ENCODE measurements at places on chromosomes 7 and 10.

DNA sequence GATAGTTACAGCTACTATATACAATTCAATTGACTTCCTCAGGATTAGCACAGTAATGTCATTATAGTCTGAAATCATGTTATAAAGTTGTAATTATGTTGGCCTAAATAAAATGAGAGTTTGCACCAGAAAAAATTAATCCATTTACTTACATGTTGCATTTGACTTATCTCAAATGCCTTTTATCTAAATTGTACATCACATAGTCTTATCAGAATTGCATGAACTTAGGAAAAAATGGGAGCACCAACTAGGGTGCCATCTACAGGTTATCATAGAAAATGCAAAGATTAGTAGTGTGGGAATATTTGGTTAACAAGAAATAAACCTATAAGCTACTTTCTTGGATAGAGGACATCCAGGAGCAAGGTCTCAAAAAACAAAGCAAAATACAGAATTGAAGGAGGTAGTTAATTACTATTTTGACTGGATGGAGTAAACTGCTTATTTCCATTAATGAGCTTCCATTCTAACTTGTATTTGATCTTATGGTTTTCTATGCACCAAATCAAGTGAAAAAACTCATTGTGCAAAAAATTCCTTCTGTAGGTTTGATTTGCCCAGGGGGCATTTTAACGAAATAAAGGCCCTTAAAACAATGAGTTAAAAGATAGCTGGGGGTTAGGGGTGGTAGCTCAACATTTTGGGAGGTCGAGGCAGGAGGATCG is 60.0 kb upstream of the ORC5 start:
- no peak overlapping the region for H3K4me3 ChIP-seq
- H3K27me3 ChIP-seq: no peaks in the 10 kb centered on the region
- no peak overlapping the region for H3K27ac ChIP-seq

DNA sequence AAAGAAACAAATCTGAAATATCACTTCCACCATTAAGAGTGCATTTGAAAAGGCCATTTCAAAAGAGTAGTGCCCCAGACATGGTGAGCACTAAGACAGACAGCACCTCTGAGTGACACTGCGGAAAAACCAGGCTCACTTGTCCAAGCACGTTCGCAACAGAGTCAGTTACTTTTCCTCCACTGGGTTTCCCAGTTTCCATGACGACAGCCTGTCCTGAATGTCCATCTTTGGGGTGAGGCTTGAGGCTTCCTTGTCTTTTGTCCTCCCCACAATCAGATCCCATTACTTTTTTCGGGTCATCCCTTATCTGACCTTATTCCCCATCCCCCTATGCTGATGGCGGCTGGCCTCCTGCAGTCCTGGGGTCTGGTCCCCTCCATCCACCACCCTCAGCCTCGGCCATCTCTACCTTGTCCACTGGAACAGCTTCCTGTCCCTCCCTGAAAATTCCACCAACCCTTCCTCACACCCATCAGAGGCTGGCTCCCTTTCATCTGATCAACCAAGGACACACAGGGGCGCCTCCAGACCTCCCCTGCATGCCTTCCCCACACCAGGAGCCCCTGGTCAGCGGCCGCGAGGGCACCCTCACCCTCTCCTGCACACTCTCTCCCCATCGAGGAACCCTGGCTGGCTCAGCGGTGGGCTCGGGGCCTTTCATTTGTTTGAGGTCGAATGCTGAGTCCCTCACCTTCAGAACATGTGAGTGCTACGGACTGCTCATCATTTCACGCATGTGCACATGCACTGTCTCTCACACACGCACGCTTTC is 363.6 kb downstream of the DNAJB6 start:
- H3K4me1 ChIP-seq: no peaks in the 10 kb centered on the region
- no peaks in the 10 kb centered on the region for H3K36me3 ChIP-seq
- no peak overlapping the region for H3K27ac ChIP-seq
- DNase-seq: no peak
- no peak overlapping the region for H3K4me3 ChIP-seq
- H3K27me3 ChIP-seq: no peaks in the 10 kb centered on the region

DNA sequence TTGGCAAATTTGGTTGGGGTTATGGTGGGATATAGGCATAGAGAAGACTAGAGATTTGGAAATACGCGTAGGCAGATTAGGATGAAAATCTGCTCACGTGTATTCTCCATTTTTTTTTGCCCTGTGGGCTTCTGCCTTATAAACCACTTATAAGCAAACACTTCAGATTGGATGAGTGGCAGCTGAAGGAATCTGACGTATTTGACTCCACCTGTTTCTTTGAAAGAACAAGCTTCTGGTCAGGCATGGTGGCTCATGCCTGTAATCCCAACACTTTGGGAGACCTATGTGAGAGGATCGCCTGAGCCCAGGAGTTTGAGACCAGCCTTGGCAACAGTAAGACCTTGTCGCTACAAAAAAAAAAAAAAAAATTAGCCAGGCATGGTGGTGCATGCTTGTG is 5.1 kb downstream of the STK31 start:
- no peak overlapping the region for H3K27ac ChIP-seq
- no peak overlapping the region for H3K4me3 ChIP-seq
- DNase-seq: peak; percentile 68
- no peaks in the 10 kb centered on the region for H3K36me3 ChIP-seq

DNA sequence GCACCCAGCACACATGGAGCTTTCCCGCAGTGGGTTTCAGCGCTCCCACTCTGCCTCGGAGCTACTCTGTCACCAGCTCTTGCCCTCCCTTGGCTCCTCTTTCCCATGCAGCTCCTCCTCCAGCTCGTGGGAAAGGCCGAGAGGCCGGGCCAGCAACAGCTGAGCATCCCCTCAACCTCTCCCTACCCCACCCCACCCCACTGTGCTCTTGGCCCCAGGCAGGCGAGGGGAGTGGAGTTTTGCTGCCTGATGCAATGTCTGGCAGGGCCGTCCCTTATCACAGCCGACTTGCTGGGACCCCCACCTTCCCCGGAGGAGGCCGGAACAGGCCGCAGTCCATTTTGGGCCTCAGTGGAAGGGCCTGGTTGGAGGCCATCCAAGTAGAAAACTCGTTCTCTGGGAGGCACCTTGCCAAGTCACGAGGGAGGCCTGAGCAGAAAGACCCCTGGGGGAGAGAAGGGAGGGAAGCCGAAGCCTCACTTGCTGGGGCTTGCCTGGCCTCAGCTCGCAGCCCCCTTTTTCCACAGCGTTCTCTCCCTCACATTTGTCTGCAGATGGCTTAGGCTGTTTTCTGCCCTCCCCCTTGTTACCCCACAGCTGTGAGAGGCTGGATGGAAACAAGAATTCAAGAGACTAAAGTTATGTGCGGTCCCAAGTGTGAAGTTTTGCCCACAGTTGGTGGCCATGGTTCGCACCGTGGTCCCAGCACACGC is 35.3 kb downstream of the CHST3 start:
- no peaks in the 10 kb centered on the region for H3K27me3 ChIP-seq
- no peak overlapping the region for H3K4me3 ChIP-seq
- DNase-seq: no peak

DNA sequence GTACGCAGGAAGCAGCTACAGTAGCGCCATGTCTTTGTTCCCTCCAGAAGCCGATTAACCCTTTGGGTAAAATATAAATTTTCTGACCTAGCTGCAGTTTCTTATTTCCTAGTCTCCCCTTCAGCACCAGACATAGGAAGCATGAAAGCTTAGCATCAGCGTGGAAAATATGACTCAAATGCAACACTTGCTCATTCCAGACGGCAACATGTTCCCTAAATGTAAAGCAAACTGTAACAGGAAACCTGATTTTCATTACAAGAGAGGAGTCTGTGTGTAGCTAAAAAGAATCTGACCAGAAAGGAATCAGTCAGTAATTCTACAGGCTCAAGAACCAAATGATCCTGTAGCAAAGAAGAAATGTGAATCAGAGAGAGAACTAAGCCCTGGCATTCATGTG is 219.2 kb downstream of the C7orf25 start:
- no peak for DNase-seq
- no peak overlapping the region for H3K27ac ChIP-seq
- H3K36me3 ChIP-seq: no peaks in the 10 kb centered on the region
- H3K27me3 ChIP-seq: no peaks in the 10 kb centered on the region

DNA sequence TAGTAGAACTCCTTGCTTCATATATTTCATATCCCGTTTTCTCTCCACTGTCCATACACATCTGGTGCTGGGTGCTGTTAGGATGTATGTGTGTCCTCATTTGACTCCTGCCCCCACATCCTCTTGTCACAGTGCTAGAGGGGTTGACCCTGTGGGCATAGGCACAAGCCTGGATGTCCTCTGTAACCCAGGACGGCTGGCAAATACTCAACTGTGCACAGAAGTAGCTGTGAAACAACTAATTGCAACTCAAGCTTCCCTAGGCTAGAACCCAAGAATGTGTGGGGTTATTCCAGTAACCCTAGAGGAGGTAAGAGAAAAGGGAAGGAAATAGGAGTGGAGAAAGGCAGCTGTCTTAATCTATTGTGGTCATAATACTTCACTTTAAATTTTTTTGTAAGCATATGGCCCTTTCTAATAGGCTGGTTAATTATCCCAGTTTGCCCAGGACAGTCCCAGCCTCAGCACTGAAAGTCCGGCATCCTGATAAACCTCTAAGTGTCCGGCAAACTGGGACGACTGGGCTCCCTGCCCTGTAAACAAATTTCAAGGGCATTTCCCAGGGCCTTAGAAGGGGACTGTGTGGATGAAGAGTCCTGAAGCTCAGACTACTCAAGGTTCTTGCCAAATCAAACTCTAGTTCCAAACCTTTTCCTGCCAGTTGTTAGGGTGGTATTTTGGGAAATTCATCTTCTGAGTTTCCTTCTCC is 283.2 kb upstream of the CELF2 start:
- no peak overlapping the region for H3K4me3 ChIP-seq
- no peak for DNase-seq
- no peak overlapping the region for H3K27ac ChIP-seq
- H3K4me1 ChIP-seq: no peaks in the 10 kb centered on the region
- no peaks in the 10 kb centered on the region for H3K27me3 ChIP-seq
- no peaks in the 10 kb centered on the region for H3K36me3 ChIP-seq

DNA sequence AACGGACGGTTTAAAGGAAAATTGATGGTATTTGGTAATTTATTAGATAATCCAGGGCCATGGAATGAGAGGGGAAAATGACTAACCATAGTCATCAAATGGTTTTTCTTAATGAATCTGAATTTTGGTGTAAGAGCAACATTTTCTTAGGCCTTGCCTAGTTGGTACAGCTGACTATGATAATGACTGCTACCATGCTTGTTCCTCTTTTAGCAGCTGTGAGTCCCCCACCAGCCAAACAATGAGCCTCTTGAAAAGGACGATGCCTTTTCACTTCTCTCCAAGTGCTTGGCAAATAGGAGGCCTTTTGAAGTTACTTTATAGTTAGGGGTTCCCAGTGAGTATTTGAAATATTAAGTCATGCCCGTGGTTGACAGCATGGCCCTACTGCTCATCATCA is 53.0 kb downstream of the TRUB1 start:
- no peak overlapping the region for H3K27ac ChIP-seq
- no peaks in the 10 kb centered on the region for H3K4me1 ChIP-seq
- no peak for DNase-seq
- H3K4me3 ChIP-seq: no peak overlapping the region
- no peaks in the 10 kb centered on the region for H3K36me3 ChIP-seq
- no peaks in the 10 kb centered on the region for H3K27me3 ChIP-seq

- H3K27me3 ChIP-seq: no peaks in the 10 kb centered on the region
- no peaks in the 10 kb centered on the region for H3K4me1 ChIP-seq
- no peaks in the 10 kb centered on the region for H3K36me3 ChIP-seq
- no peak overlapping the region for H3K27ac ChIP-seq
Measured at GRCh38 chr10:63318491-63318890, 147.3 kb downstream of the JMJD1C start.

DNA sequence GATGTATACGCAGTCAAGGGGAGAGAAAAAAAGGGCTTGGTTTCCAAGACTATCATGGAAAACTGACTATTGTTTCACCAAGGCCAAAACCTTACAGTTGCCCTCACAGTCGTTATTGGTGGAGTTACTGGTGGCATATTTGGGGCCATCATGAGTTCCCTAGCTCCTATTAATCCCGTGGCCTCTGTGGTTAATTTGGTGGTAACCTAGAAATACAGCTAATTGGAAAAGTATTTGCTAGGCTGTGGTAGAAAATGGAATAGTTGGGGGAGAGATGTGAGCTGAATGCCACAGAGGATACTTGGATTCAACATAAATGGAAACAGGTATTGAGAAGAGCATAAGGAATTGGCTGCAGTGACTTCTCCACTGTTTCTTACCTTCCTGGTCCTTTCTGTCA is 450.7 kb downstream of the KCNMA1 start:
- peaks cover 21% of the 10 kb centered on the region for H3K4me1 ChIP-seq
- no peaks in the 10 kb centered on the region for H3K27me3 ChIP-seq
- peaks cover 5% of the 10 kb centered on the region for H3K36me3 ChIP-seq
- peak overlapping the region; percentile 76 for H3K27ac ChIP-seq

- H3K36me3 ChIP-seq: no peaks in the 10 kb centered on the region
- peak within 1 kb of the TSS; percentile 97 for H3K27ac ChIP-seq
- H3K4me3 ChIP-seq: peak within 1 kb of the TSS; percentile 98
- peak; percentile 88 for DNase-seq
Measured at GRCh38 chr7:39949971-39950472, at the start of gene CDK13. Gene CDK13 (plus strand): TSS chr7:39950256. CDS start chr7:39950642, 386 bp downstream.

DNA sequence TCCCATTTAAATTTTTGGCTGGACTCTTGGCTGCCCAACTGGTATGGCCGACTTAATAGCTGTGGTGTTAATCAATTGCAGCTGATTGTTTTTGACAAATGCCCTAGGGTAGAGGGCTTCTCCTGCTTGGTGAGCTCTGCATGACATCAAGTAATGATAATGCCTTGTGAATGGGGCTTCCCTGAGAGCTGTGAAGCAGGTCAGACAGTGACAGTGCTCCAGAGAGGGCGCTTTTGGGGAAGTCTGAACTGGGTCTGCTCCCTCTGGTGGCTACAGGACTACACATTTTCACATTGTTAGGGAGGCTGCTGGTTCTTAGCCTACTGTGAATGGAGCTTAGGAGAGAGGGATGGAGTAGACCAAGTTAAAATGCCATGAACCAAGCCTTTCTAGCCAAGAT is 98.8 kb downstream of the SDK1 start:
- H3K27me3 ChIP-seq: no peaks in the 10 kb centered on the region
- peaks cover 2% of the 10 kb centered on the region for H3K4me1 ChIP-seq
- no peak overlapping the region for H3K27ac ChIP-seq
- peak; percentile 29 for DNase-seq

DNA sequence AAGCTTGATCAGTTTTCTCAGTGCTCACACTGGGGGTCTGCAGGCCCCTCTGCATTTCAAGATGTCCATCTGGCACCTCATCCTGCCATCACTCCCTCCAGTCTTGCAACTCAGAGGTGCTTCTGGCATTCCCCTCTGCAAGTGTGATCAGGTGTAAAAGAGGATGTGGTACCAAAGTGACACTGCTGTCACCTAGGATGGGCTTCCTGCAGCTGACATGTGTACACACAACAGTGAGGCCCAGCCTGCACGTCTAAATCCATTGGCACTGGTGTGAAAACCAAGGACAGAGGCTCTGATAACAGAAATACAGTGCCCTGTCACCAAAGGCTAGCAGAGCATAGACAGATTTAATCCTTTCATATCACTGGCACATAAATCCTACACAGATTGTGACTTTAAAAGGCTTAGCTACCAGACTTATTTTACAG is 162.5 kb upstream of the CELF2 start:
- H3K4me3 ChIP-seq: no peak overlapping the region
- no peaks in the 10 kb centered on the region for H3K36me3 ChIP-seq
- DNase-seq: no peak
- no peak overlapping the region for H3K27ac ChIP-seq

GRCh38 chr7:43767311-43767710 is 8.8 kb downstream of the BLVRA start:
- no peak overlapping the region for H3K27ac ChIP-seq
- H3K4me3 ChIP-seq: no peak overlapping the region
- H3K27me3 ChIP-seq: no peaks in the 10 kb centered on the region
- H3K36me3 ChIP-seq: no peaks in the 10 kb centered on the region
- peaks cover 5% of the 10 kb centered on the region for H3K4me1 ChIP-seq
